ENCODE measurements at places on chromosomes 4 and X. TPM values are rescaled to one million over a fixed set of nuclear protein-coding genes. Genes with fewer than 3 reads are reported as not detected.

The CSAG1 gene
- 82.0 TPM for total RNA-seq

The NLGN4X gene
- 0.67 TPM for total RNA-seq

The PDCL2 gene
- not detected for total RNA-seq

The PCDH11X gene
- under 0.01 TPM for total RNA-seq

The EREG gene
- total RNA-seq = not detected

The CYLC1 gene
- not detected for total RNA-seq

The SOD3 gene
- not detected for total RNA-seq

The SLBP gene
- total RNA-seq = 81.9 TPM

The SPARCL1 gene
- total RNA-seq = not detected

The CCKAR gene
- not detected for total RNA-seq

The RBMXL3 gene
- total RNA-seq = not detected

The SGCB gene
- total RNA-seq = 6.8 TPM

The TRMT10A gene
- total RNA-seq = 9.0 TPM

The PABPC4L gene
- total RNA-seq = 0.11 TPM

The PASD1 gene
- 3.3 TPM for total RNA-seq

The RTL5 gene
- total RNA-seq = 0.29 TPM

The NLRP2B gene
- not detected for total RNA-seq

The ABLIM2 gene
- 0.29 TPM for total RNA-seq

The VCX3A gene
- total RNA-seq = 0.21 TPM

The TASL gene
- not detected for total RNA-seq

The MSX1 gene
- total RNA-seq = 4.5 TPM

The TRIM60 gene
- not detected for total RNA-seq

The TLR6 gene
- total RNA-seq = 7.8 TPM

The SEL1L3 gene
- total RNA-seq = 74.7 TPM

The FRMPD4 gene
- not detected for total RNA-seq

The KIT gene
- total RNA-seq = 0.96 TPM

The RP2 gene
- 11.8 TPM for total RNA-seq

The HPSE gene
- total RNA-seq = 5.7 TPM

The CA5B gene
- total RNA-seq = 3.0 TPM

The FAM241A gene
- 0.74 TPM for total RNA-seq

The TEX13B gene
- total RNA-seq = not detected

The NSG1 gene
- 81.7 TPM for total RNA-seq

The IL1RAPL2 gene
- not detected for total RNA-seq

The NXF2B gene
- 0.16 TPM for total RNA-seq

The RNF150 gene
- 16.3 TPM for total RNA-seq

The CITED1 gene
- total RNA-seq = 29.4 TPM

The VEGFC gene
- total RNA-seq = 6.4 TPM

The PHEX gene
- 0.32 TPM for total RNA-seq

All from SK-MEL-5 (cell line).